ENCODE measurements at places on chromosomes 2 and 18.
A peak's percentile ranks its signal among the peaks of the same experiment; 100 is the strongest.

- no peak for DNase-seq
Observed at GRCh38 chr18:51006061-51006818, 23.8 kb upstream of the SMAD4 start.

DNA sequence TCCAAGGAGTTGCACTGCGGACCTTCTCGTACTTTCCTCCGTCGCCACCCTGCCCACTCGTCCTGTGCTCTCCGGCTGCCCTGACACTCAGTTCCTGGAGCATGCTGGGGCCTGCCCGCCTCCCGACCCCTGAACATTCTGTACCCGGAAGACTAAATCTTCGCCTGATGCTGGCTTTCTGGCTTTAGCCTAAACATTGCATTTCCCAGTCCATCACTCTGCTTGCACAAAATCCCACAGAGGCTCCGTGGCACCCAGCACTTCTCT, 550 bp upstream of the SFXN5 start:
- DNase-seq = no peak

GRCh38 chr2:234291765-234292204, 205.1 kb downstream of the ARL4C start:
- no peak for DNase-seq

- peak; percentile 70 for DNase-seq
Observed at GRCh38 chr2:44291281-44292248, 16.3 kb downstream of the SLC3A1 start.

DNA sequence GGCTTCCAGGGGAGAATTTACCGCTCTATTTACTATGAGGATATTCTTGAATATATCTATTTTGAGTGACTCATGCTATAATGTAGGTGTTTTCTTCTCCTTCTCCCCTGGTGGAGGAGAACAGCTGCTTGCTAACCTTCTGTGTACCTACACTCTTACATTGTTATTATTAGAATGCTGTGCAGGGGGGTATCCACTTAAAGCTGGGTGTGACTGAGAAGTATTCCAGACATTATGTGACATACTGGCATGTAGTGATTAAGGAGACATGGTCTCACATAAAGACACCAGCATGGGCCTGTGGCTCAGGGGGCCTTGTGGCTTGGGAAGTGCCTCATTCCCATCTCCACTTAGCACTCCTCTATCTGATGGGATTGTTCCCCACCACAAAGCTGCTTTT, 287.9 kb downstream of the PTPRM start:
- DNase-seq = no peak

DNA sequence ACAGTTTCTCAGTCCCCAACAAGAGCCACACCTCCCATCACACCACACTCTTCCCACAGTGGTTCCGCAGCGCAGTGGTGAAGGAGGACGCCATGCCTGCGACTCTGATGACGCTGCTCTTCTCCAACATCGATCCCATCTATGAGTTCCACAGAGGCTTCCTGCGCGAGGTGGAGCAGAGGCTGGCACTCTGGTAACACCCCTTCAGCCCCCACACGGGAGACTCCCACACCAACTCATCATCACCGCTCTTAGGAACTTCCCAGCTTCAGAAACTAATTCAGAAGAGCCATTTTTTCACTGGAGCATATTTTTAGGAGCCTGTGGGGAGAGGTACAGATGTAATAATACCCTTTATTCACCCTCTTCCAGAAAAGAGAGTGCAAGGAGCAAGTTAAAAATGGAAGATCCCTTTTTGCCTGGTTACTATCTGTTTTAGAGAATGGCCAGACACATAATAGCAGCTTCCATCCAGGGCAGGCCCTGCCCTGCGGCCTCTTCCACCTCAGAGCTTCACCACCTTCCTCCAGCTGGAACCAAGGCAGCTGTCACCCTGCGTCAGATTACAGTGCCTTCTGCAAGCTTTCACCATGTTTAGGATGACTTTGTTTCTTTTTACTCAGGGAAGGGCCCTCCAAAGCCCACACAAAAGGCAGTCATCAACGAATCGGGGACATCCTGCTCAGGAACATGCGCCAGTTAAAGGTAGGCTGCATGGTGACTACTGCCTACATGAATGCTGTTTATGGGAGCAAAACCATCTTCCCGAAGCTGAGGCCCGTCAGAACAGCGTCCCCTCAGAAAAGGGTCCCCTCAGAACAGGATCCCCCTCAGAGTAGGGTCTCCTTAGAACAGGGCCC, 44.9 kb downstream of the STK25 start:
- DNase-seq = no peak

GRCh38 chr2:119753041-119753929, 6.4 kb upstream of the PTPN4 start:
- no peak for DNase-seq

- DNase-seq = no peak
Observed at GRCh38 chr18:50734886-50735285, 84.9 kb downstream of the MRO start.
